Inflammatory macrophage (primary cell): ENCODE measurements at places on chromosomes 13 and 19.
A peak's percentile ranks its signal among the peaks of the same experiment; 100 is the strongest.

DNA sequence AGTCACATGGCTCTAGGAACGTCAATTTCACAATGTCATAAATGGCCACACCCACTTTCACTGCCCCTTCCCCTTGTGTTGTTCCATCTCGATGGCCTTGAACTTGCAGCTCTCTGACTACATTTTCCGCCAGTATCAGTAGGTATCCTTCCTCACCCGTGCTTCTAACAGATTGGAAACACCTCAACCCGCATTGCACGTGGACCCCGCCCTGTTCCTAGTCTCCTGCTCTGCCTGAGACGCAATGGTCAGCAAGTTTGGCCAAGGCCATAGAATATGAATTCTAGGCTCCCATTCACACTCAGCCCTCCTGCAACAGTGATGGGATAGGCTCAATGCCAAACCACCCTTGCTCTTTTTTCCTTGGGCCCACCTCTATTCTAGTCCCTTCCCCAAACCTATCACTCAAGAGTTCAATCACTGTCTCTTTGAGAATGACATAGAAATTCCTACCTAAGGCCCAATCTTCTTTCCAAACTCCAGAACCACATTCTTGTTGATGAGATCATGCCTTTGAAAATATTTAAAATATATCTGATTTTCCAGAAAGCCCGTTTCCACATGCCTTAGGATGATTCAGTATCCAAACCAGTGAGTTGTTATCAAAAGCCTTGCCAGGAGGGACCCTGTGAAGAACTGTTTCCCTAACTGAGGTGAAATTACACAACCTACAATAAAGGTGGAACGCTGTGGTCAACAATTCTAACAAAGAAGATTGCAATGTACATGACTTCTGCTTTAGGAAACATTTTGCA lies 334.6 kb downstream of the MYO16 start:
- no peak for DNase-seq

GRCh38 chr13:41224113-41225110 lies 30.0 kb upstream of the KBTBD7 start:
- DNase-seq, result no peak

- DNase-seq, result no peak
Measured at GRCh38 chr13:35988648-35989081, 142.5 kb downstream of the DCLK1 start.

DNA sequence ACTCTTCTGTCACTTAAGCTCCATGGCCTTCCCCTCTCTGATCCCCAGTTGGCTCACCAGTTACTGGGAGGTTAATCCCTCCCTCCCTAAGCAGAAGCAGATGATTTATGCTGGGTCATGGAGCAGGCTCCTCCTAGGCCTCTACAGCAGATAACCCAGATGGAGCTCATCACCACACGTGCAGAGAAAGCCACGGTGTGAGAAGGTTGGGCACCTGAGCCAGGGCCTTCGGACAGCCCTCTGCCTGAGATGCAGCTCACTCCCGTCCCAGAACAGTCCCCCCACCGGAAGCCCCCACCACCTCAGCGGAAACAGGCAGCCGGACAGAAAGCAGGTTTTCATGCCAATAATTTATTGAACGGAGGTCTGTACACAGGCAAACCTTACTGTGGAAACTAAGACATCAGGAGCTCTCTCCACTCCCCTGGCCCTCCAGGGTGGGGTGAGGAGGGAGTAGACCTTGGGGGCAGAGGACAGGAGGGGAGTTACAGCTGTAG lies 9.8 kb downstream of the ZNF526 start:
- no peak for DNase-seq

DNA sequence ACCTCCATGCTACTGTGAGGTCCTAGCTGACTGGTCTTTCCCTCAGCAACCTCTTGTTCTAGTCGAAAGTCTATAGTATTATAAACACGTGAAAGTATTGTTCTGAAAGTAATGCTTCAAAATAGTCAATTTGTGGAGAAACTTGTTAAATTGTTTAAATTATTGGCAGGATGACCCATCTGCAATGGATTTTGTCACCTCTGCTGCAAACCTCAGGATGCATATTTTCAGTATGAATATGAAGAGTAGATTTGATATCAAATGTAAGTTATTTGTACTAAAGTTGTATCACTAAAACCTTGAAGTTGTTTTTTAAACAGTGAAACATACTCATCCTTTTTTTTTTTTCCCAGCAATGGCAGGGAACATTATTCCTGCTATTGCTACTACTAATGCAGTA lies 25.9 kb downstream of the UBA2 start:
- DNase-seq, result no peak

DNA sequence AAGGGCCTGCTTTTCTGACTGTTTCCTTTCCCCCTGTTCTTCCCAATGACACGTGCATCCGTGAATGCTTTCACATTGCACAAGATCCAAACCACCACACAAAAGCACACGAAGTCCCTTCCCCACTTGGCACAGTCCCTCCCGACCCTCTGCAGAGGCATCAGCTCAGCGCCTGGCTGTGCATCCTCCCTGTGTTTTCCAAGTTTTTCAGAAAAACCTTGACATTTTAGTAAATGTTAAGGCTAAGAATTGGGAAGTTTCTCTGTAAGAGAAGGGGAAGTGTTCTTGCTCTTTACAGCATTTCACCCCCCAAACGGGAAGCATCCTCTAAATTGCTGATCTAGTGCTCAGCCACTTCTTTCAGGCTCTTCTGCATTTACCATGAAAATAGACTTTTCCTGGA lies 94.5 kb upstream of the TM9SF2 start:
- DNase-seq, result peak; percentile 86

- DNase-seq, result no peak
Measured at GRCh38 chr19:30686826-30687566, 314.8 kb downstream of the ZNF536 start.

DNA sequence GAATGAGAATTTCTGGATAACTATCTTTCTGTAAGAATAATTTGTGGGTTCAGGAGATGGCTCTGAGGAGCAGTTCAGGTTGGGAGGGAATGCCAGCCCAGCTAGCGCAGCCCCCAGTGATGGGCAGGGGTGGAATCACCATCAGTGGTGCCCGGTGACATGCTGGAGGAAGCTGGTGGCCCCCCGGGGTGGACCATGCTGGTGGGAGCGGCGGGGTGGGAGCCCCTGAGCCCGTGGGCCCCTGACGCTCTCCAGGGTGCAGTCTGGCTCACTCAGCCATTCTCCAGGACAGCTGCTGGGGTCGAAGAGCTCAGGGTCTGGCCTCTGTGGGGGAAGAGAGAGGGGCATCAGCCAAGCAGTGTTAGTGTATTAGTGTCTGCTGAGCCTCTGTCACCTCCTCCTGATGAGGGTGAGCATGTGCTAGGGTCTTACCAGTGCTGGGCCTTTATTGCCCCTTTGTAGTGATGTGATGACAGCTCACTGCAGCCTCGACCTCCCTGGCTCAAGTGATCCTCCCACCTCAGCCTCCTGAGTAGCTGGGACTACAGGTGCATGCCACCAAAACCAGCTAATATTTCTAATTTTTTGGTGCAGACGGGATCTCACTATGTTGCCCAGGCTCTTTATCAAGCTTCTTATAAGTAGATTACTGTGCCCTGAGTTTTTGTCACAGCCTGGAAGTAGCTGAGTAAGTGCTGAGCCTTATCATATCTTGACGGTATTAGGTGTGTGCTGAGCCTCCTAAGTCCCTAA lies 10.4 kb downstream of the HIPK4 start:
- no peak for DNase-seq

- DNase-seq, result no peak
Measured at GRCh38 chr13:54750521-54750920, 1721.9 kb downstream of the OLFM4 start.

DNA sequence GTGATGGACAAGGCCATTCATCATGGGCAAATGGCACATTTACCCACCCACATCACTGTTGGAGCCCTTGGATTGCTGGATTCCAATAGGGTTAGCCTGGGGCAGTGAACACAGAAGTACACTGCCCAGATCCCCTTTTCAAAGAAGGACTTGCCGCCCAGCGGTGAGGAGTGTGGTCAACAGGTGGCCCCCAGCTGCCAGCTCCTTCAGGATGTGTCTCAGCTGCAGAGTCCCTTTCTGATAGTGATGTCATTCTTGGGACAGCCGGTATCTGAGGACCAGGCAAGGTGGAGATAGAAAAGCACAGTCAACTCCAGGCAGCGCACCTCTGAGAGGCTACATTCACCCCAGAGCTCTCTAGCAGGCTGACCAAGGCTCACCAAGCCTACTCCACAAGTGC lies 16.9 kb downstream of the ERICH6B start:
- DNase-seq, result no peak

GRCh38 chr13:109545931-109546330 lies 240.5 kb downstream of the IRS2 start:
- no peak for DNase-seq

DNA sequence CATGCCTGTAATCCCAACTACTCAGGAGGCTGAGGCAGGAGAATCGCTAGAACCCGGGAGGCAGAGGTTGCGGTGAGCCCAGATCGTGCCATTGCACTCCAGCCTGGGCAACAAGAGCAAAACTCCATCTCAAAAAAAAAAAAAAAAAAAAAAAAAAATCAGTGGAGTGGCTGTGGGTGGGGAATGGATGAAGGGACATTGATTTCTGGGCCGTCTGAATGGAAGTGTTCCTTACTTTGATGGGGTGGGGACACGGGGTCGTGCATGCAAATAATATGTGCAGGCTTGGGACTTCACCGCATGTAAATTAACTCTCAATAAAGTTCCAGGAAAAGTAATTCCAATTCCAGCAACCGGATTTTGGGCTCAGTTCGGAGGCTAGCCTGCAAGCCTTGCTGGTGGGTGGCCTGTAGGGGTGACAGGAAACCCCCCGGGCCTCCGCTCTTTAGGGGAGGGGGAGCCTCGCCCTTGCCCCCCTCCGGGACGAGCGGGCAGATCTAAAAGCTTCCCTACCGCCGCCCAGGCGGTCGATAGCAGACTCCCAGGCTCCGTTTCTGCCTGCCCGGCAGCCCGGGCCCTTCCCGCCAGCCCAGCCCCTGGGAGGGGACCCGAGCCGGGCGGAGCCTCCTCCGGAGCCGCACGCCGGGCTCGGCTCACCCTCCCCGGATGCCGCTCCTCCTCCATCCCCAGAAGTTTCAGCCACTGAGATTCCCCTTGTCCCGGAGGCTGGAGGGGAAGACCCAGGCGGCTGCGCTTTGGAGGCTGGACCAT lies 48.0 kb upstream of the ADGRE5 start:
- no peak for DNase-seq

DNA sequence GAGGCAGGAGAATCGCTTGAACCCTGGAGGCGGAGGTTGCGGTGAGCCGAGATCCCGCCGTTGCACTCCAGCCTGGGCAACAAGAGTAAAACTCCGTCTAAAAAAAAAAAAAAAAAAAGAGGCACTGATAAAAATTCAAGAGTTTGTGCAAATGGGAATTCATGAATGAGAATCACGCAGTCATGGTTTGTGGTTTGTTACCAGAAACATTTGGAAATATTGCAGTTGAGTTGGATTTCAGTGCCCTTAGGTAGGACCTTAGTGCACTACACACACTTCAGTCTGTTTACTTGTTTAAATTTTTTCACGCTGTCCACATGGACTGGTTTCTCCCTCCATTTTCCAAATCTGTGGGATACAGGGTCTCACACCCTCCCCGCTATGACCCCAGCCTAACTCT lies 28.4 kb downstream of the ZNF844 start:
- peak; percentile 24 for DNase-seq

- DNase-seq, result no peak
Measured at GRCh38 chr13:79060216-79060615, 345.8 kb downstream of the RBM26 start.

DNA sequence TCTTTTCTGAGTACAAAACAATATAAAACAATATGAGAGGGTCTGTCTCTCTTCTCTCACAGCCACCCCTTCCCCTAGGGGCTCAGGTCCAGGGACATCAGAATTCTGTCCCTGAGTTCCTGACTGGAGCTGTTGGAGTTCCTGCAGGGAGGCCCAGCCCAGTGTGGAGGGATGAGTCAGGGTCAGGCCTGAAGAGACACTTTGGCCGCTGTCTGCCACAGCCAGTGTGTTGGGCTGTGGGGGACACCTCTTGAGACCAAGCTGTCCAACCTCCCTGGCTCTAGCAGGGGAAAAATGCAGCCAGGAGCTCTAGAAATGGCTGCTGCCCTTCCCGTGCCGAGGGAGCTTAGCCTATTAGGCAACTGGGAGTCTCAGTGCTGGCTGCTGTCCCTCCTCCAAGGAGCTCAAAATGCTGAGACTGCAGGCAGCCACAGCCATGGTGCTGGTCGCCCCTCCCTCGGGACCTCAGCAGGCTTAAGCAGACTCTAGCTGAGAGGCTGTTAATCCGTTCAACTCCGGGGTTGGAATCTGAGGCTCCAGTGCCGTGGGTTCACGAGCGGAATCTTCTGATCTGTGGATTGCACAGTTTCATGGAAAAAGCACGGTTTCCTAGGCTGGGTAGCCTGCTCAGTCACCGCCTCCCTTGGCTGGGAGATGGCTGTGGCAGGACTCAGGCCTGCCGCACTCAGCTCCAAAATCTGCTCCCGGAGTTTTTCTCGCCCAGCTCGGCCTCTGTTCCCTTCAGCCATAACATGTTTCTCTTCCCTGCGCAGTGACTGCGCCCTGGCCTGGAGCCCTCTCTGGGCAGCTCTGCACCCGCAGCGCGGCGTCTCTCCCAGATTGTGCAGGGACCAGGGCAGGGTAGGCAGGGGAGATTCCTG lies 3.8 kb upstream of the ZNF626 start:
- DNase-seq, result no peak

DNA sequence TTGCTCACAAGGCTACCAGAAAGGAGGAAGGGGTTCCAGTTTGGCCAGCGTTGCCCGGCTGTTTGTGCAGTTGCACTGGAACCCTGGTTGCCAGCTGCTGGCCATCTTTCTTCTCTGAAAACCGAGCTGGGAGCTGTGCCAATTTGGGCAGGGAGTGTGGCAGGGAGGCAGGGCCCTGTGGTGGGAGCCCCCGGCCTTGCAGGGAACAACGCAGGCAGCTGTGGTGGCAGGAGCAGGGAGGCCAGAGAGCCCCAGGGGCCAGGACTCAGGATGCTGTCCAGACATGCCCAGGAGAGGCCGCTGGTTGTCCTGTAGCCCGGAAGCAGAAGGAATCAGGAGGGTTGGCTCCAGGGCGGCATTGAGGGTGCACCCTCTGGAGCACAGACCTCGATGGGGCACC lies 4.8 kb downstream of the KMT5C start:
- no peak for DNase-seq

GRCh38 chr13:107266657-107267056 lies 698.7 kb upstream of the ARGLU1 start:
- no peak for DNase-seq

DNA sequence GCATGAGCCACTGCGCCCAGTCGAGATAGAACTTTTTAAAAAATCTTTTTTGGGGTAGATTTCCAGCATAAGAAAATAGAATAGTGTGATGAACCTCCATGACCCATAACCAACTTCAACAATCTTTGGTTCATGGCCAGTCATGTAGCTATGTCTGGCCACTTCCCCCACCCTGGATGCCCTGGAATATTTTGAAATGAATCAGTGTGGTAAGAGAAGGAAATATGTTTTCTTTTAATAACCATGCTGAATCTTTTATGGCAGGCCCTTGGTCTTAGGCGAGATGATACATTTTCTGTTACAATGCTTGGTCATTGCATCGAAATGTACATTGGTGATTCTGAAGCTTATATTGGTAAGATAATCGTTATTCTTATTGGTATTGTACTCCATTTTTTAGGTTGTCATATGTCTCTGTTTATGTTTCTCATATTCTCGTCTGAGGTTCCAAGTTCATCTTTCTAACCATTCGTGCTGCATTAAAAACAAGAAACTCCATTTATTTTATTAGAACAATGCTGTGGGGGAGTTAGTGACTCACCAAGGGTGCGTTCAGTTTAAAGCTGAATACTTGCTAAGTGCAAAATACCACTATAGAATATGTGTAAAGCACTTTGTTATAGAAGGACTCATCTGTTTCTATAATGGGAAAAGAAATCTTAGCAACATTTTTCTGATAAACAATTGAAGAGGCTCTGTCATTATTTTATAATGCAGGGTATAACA lies 16.4 kb upstream of the UPF3A start:
- DNase-seq, result no peak

GRCh38 chr13:95233026-95233635 lies 68.1 kb downstream of the ABCC4 start:
- DNase-seq, result no peak
